ENCODE measurements at places on chromosomes 3 and 15. TPM values are rescaled to one million over a fixed set of nuclear protein-coding genes. Genes with fewer than 3 reads are reported as not detected.

Gene CELF6
- 0.41 TPM for total RNA-seq

Gene ZNF80
- not detected for total RNA-seq

Gene TMEM45A
- 10.5 TPM for total RNA-seq

Gene SEMA3F
- total RNA-seq: 79.8 TPM

Gene PLD1
- total RNA-seq: 7.2 TPM

Gene ZKSCAN7
- 5.3 TPM for total RNA-seq

DNA sequence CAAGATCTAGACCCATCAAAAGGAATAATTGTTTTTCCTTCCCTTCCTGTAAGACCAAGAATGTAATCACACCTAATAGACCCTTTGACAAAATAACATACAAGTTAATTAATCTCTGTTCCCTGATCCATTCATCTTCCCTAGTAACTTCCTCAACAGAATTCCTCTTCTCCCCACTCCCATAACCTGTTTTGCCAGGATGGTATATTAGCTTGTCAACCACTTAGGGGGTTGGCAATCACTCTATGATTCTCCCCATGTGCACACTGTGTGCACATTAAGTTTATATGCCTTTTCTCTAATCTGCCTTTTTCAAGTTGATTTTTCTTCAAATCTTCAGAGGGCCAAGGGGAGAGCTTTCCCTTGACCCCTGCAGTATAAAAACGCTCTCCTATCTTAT, 2.7 kb upstream of the ATP11B start:
- DNase-seq: no peak

DNA sequence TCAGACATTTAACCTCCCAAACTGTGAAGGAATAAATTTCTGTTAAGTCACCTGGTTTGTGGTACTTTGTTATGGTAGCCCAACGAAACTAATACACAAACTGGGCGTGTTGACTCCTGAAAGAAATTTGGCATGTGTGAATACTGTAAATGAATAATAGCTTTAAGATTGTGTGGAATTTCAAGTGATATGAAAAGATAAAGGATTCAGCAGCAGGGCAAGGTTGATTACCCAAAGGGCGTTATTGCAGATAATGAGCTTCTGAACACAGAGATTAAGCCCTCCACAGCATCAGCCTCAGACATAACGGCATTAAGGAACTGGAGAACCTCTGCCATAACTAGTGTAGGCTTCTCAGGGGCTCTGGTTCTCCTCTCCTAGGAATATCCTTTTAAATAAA, 451.5 kb upstream of the NECTIN3 start:
- no peak for DNase-seq

GRCh38 chr3:156819842-156820691, 6.1 kb upstream of the LEKR1 start:
- no peak for DNase-seq

- DNase-seq: no peak
These were observed 87.3 kb upstream of the IGSF10 start for GRCh38 chr3:151548195-151548594.

- DNase-seq: no peak
These were observed 205.8 kb downstream of the ZIC4 start for GRCh38 chr3:147200545-147200944.

Gene IGSF11
- not detected for total RNA-seq

- peak; percentile 67 for DNase-seq
These were observed 114.7 kb downstream of the ETFA start for GRCh38 chr15:76196269-76197231.

DNA sequence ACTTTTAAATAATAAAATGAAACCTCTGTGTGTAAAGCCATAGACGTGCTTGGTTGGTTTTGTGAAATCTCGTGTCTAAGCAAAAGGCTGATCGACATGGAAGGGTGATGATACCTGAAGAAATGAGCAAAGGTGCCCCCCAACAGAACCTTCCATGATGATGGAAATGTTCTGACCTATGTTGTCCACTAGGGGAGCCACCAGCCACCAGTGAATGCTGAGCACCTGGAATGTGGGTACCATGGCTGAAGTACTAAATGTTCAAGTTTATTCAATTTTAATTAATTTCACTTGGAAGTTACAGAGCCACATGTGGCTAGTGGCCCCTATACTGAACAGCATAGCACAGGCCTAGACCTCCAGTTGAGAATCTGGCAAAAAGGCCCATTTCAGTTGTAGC, 158.8 kb downstream of the POLR2M start:
- DNase-seq: no peak

Gene MGLL
- 71.8 TPM for total RNA-seq

DNA sequence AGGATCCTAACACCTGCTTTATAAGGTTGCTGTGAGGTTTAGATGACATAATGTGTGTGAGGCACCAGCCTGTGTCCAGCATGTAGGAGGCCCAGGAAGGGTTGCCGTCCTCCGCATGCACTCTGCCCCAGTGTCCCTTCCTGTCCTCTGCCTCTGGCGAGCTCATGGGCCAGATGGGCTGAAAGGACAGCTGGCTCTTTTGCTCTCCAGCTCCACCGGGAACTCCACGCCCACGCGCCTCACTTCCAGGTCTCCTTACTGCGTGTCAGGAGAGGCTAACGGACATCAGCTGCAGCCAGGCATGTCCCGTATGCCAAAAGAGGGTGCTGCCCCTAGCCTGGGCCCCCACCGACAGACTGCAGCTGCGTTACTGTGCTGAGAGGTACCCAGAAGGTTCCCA, 12.2 kb downstream of the MUC20 start:
- no peak for DNase-seq

GRCh38 chr3:189680723-189681122, 49.5 kb downstream of the TP63 start:
- DNase-seq: no peak

DNA sequence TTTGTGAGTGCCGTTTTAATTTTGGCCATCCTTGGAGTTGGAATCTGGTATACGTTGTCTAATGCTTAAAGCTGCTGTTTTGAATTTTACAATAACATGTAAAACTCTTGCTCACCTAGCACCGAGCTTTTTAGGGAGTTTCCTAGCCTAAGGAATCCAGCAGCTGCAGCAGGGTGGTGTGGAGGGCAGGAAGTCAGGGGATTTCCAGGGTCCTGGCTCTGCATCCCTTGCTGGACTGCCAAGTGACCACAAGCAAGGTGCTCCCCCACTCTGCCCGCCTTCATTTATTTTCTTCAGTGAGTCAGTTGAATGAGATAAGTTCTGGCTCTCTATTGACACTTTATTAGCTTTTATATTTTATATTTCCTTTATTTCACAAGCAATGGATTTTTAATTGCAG, 113.7 kb downstream of the ATG7 start:
- DNase-seq: peak; percentile 79

GRCh38 chr3:44845528-44846520, 15.9 kb upstream of the TMEM42 start:
- DNase-seq: no peak

Gene EIF3J
- 47.7 TPM for total RNA-seq
